ENCODE measurements at places on chromosomes 1 and 21.

DNA sequence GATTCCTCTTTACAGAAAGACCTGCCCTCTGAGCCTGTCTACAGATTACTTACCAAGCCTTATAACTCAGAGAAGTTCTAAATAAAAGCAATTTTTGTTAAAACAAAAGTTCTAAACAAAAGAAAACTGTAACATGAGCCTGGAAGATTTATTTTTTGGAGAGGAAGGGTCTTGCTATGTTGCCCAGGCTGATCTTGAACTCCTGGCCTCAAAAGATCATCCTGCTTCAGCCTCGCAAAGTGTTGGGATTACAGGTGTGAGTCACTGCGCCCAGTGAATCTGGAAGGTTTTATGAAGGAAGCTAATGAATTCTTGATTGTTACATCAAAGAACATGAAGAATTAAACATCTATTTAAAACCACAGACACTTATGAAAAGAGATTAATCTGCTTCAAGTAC, 27.1 kb downstream of the GPBP1L1 start:
- DNase-seq = no peak

DNA sequence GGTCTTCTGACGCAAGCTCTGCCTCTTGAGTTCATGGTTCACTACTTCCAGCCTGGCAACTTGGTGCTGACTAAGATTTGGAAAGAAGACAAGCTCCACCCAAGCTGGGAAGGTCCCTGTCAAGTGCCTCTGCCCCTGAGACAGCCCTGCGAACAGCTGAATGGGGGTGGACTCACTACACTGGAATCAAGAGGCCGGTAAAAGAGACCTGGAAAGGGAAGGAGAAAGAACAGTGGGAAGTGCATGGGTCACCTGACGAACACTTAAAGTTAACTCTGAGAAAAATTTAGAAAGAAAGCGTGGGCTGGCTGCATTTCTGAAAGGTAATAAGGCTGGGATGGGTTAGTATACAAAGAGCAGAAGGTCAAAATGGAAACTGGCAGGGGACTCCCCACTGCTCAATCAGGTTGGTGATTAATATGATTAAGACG, 26.1 kb upstream of the ZNF496 start:
- no peak for DNase-seq

GRCh38 chr1:230826166-230826875, 42.0 kb downstream of the C1orf198 start:
- peak; percentile 87 for DNase-seq

GRCh38 chr1:25575191-25575590, 31.8 kb downstream of the LDLRAP1 start:
- no peak for DNase-seq

DNA sequence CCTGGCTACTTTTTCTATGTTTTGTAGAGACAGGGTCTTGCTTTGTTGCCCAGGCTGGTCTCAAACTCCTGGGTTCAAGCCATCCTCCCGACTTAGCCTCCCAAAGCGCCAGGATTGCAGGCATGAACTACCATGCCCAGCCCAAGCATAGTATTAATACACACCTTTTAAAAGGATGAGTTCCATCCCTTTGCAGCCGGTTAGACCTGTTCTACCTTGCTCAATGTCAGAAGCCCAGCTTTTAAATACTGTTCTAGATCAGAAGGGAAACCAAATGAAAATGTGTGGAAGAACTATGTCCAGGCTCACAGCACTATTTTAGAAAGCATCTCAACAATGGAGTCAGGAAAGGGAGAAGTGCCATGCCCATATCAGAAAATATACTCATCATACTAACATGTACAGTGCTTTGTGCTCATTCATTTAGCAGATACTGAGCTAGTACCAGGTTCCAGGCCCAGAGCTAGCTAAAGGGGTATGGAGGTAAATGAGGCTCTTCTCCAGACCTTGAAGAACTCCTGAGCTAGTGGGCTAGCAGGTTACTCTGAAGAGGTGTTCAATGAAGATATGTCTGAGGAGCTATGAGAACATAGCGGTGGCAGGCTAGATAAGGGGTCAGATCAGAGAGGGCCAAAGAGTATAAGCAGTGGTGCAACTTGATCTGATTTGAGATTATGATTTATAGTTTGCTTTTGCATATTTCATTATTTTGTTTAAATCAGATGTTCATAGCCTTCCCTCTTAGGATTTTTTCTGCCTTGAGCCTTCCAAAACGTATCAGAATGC, 78.2 kb downstream of the RNF220 start:
- no peak for DNase-seq

GRCh38 chr1:161935264-161935663, 88.4 kb downstream of the OLFML2B start:
- DNase-seq = no peak

- no peak for DNase-seq
These were observed 163.9 kb downstream of the AKT3 start for GRCh38 chr1:243686159-243686558.

DNA sequence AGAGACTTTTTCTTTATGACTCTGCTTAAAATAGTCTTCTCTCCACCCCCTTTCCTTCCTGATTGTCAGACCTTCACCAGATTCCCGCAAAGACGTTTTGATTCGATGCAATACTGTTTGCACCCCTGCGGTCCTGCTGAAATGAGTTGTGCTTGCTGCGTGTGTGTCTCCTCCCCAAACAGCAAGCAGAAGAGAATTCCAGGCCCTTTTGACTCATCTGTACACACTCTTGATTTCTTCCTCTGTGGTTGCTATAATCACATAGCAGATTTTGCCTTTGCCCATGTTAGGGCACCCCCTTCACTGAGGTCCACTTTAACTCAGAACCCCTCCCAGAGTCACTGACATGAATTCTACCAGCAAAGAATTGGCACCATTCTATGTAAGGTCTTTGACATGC, 136.5 kb downstream of the ZZZ3 start:
- DNase-seq = no peak

GRCh38 chr1:202068596-202068995, 54.1 kb upstream of the GPR37L1 start:
- DNase-seq = no peak

DNA sequence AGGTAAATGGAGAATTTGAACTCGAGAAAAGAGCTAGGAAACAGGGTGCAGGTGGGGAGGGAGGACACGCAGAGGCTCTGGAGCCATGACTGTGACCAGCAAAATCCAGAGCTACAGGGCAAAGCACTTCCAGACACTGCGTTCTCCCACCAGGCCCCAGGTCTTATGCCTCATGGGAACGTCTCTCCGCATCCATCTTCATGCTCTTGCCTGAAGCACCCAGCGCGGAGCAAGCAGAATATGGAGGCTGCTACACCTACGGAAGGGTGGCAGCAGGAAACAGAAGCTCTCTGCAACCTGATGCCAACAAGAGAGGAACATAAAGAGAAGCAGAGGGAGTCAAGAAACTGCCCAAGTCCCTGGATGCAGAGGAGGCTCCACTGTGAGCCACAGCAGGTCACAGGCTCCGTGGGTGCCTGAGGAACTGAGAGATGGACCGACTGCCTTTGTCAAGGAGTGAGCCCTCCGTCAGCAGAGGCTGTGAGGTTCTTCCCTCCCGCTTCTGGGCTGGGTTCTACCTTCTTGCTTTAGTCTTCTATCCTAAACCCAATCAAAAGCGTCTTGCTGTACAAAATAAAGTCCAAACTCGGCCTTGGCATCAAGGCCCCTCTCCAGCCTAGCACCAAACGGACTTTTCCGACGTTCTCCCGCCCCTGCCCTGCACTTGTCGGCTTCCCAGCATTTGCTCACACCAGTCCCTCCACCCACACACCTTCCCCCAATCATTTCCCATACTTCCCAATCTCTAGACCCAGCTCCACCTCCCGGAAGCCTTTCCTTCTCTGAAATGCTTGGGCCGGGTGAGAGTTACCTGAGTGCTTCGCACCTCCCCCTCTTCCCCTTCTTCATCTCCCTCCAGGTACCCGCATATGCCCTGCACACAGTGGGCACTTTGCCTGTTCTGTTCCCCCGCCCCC, 930 bp downstream of the DHCR24 start:
- no peak for DNase-seq

GRCh38 chr21:37784591-37785318, 131.5 kb downstream of the KCNJ6 start:
- DNase-seq = no peak

DNA sequence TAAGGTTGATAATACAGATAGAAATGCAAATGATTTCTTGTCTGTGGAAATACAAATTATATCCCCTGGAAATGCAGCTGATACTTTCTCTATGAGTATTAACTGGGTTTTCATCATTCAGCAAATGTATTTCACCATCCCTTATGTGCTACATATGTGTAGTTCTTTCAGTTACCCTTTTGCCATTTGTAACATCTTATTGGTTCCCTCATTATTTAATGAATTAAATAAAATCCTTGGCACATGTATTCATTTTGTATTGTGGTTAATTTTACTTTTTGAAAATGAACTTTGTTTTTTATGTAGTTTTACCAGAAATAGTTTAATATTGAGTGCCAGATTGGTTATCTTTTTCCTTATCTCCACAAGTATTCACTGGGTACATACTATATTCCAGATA, 89.9 kb upstream of the DEPDC1 start:
- DNase-seq = no peak

- no peak for DNase-seq
These were observed 27.6 kb downstream of the C2CD2 start for GRCh38 chr21:41926117-41926806.

GRCh38 chr1:46199233-46199749, 1.1 kb upstream of the POMGNT1 start:
- DNase-seq = no peak

DNA sequence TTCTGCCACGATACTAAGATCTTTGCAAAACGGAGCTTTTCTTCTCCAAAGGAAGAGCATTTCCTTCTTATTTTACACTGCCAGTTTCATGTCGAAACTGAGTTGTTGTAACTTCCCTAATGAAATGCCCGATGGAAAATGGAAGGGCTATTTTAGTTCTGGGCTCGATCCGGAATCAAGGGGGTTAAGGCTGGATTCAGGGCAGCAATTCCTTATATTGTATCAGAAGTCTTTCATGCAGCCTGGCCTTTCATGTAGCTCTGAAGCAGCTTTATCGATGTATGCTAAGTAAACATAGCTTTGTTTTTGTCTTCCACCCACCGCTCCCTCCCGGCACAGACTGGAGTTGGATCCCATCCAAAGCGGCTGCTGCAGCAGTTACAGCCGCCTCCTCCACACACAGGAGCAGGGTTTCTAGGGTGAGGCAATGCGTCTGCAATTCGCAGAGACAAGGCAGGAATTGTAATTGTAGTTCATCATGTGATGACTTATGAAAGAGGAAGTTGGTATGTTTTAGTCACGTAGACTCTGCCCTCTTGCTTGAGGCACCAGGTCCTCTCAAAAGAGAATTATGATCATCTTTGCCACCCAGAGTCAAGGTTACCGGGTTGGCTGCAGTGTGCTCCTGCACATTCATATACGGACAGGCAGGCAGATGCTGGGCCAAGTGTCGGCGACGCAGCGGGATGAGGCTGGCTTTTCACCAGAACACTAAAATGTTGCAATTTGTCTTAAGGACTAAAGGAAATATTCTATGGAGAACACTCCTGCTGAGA, 2.6 kb upstream of the IRF2BP2 start:
- peak; percentile 92 for DNase-seq

GRCh38 chr1:92329347-92330129, 30.7 kb downstream of the RPAP2 start:
- no peak for DNase-seq

GRCh38 chr1:2475571-2475970, 518 bp upstream of the PLCH2 start:
- no peak for DNase-seq

Measured in NCI-H1694 (cell line).